Cardiac septum (tissue), 1 donor: ENCODE measurements at places on chromosomes 16 and 17. TPM values are rescaled to one million over a fixed set of nuclear protein-coding genes. Genes with fewer than 3 reads are reported as not detected.

- DNase-seq, result no peak
Observed at GRCh38 chr17:39284685-39285084, 58.9 kb upstream of the STAC2 start.

- no peak for DNase-seq
Observed at GRCh38 chr17:42122371-42123303, at the start of gene HSPB9. HSPB9 (plus strand) TSS chr17:42122804; CDS start chr17:42122851, 47 bp downstream.

DNA sequence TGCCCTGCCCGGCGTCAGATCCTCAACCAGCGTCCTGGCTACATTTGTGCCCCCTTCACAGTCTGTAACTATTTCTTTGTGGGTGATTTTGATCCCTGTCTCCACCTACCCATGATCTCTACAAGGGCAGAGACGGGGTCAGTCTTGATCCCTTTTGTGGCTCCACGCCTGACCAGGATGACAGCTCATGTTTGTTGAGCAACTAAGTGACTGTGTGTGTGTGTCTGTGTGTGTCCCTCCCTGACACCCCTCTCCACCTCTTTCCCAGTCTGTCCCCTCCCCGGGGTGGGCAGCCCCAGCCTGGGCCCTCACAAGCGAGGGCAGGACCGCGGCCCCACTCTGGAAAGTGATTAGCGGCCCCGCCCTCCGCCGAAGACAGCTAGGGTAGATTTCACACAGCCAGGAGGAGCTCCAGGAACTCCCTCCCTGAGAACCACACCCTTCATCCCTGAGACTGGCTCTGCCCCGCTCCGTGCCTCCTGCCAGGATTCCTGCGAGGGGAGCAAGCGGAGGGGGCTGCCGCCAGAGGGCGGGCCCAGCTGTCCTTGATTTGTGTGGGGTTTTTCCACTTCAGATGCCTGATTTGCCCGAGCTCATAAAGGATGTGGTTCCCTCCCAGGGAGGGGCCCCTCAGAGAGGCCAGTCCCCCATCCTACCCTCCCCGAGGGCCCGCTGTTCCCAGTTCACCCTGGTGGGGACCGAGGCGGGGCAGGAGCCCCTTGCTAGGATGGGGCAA lies 5.3 kb upstream of the HS3ST6 start:
- DNase-seq, result no peak

GRCh38 chr17:39360537-39360936 lies 40.9 kb downstream of the FBXL20 start:
- no peak for DNase-seq

- DNase-seq, result no peak
Observed at GRCh38 chr17:38510421-38511149, 82.3 kb downstream of the ARHGAP23 start.

GRCh38 chr16:70568601-70569237 lies 45.1 kb downstream of the SF3B3 start:
- DNase-seq, result no peak

GRCh38 chr16:69861292-69862030 lies 89.7 kb upstream of the CLEC18A start:
- no peak for DNase-seq

DNA sequence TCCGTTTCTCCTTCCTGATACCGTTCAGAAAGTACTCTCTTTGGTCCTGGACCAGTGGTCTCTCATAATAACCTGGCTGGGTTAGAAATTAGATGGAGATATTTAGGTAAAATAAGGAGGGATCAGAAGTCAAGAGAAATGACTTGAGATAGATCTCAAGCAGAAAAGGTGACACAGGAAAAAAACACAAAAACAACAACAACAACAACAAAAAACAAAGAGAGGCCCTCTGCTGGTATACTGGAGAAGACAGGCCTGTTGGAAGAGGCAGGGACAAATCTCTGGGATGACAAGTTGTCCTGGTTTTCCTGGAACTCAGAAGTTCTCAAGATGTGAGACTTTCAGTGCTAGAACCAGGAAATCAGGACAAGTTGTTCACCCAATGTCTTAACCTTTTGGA lies 430.5 kb downstream of the SHISA9 start:
- no peak for DNase-seq

DNA sequence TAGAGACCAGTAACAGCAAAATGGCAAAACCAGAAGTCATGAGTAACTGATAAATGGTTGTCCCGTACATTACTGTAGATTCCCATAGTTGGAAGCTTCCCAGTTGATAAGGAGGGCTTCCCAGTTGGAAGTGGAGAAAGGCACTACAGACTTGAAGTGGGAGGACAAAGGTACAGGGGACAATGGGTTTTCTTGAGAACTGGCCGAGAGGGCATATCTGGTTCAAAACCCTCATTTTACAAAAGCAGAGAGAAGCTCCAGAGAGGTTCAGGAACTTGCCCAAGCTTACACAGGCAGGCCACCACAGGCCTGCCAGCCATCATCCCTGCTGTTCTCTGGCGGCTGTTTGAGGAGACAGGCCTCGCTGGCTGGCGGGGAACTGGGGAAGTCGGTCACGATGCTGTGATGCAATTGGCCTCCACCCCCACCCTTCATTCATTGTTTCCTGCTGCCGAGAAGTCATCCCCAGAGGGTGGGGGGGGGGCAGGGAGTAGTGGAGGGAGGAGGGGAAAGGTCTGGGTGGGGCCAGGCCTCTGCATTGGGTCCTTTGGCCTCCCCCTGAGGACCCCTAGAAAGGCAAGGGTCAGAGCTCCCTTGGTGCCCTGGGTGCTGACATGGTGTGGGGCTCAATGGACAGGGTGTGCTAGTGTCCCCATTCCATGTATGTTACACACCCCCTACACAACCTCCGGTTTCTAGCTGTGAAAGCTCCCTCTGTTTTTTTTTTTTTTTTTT lies 3.0 kb downstream of the UBALD2 start:
- DNase-seq, result peak; percentile 94

DNA sequence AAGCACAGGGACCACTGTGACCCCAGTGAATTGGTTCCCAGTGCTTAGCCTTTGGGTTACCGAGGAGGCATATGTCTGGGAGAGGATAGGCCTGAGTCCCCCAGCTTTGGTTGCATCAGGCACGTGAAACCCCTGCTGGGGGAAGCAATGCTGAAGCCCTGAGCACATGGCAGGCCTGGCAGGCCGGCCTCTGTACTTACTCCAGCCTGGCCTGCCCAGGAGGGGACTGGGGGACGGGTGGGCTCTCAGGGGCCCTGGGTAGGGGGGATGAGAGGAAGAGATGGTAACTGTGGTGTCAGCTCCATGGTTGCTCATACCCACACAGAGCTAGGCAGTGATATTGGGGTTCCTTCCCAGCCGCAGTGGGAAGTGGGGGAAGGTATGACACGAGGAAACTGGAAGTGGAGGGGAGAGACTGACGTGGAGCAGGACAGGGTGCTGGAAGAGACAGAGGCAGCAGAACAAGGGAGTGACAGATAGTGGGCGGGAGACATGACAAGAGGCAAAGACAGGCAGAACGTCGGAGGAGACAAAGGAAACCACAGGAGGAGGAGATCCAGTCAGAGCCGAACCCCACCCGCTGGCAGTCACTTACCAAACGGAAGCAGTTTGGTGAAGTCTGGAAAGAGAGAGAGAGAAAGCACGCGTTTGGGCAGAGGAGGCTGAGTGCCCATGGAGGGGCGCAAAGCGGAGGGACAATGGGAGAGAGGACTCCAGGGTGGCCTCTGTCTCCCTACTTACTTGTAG lies 9.1 kb downstream of the TMEM208 start:
- DNase-seq, result no peak

- peak; percentile 79 for DNase-seq
Observed at GRCh38 chr16:8567355-8568230, 22.7 kb downstream of the TMEM114 start.

DNA sequence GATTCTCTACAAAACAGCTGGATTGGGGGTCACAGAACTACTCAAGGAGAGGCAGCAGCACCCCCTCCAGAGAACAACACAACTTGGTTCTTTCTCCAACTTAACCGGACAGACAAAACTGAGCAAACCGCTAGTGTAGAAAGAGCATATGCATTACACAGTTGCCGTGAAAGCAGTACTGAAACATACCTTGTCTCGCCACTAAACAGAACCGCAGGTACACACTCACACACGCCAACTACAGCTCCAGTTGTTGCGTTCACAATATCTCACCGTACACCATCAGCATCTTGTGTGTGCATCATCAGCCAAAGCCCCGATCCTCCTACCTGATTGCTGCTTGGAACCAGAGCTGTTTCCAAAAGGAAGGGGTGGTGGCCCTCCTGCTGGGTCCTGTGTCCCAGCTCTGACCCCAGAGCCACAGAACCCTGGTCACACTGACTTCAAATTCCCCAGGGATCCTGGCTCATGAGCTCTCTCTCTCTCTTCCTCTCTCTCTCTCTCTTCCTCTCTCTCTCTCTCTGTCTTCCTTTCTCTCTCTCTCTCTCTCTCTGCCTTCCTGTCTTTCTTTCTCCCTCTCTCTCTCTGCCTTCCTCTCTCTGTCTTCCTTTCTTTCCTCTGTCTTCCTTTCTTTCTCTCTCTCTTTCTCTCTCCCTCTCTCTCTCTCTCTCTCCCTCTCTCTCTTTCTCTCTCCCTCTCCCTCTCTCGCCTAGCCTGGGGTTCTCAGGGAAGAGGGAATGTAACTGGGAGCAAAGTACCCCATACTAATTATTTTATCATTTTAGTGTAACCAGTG lies 8.4 kb downstream of the PIMREG start:
- DNase-seq, result no peak

GRCh38 chr16:69520800-69521602 lies 44.8 kb upstream of the NFAT5 start:
- DNase-seq, result no peak

GRCh38 chr17:73337330-73337710 lies 25.5 kb upstream of the CDC42EP4 start:
- no peak for DNase-seq

SYNGR3 gene
- total RNA-seq, result 1.8 TPM

AIPL1 gene
- not detected for total RNA-seq

BAHCC1 gene
- 13.5 TPM for total RNA-seq

CCL1 gene
- not detected for total RNA-seq
